ENCODE measurements at places on chromosomes 3 and 15. TPM values are rescaled to one million over a fixed set of nuclear protein-coding genes. Genes with fewer than 3 reads are reported as not detected.

GRCh38 chr15:90340345-90340744 lies 11.7 kb upstream of the ZNF774 start:
- DNase-seq: no peak

DNA sequence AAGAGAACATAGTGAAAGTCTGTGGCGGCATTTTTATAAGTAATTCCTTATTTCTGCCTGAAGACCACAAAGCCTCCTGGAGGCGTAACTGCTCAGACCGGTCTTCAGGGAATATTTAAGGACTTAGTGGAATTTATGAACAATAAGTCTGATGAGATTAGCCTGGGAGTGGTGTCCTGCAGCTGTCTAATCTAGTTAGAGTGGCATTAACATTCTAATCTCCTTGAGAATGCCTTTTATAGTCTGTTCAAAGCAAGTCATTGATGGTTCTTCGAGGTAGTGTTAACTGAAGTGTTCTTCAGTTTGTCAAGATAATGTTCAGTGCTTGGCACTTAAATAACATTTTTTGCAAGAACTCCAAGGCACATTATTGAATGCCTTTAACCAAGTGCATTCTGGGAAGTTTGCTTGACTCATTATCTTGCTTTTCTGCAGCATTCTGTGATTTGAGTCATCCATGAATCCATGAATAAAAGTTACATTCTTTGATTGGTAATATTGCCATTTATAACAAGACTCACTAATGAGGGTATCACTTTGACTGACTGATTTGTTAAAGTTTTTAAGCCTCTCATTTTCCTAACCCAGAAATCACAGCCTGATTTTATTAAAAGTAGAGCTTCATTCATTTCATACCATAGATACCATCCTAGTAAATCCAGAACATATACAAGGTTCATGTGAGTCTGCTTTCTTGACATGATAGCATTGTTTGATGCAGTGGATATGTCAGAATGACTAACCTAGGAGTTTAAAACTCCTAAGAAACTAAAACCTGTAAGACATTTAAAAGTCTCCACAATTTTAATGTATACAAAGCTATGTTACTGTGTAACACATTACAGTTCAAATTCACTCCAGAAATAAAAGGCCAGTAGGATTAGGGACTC lies 12.5 kb downstream of the RBM5 start:
- no peak for DNase-seq

DNA sequence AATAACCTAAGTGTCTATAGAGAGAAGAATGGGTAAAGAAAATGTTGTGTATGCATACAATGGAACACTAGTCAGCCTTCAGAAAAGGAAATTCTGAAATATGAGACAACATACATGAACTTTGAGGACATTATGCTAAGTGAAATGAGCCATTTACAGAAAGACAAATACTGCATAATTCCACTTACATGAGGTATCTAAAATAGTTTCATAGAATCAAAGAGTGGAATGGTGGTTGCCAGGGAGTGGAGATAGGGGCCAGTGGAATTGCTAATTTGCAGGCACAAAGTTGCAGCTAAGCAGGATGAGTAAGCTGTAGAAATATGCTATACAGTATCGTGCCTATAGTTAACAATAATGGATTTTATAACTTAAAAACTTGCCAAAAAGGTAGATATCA lies 779.6 kb upstream of the ARPP21 start:
- DNase-seq: no peak

The CD96 gene
- total RNA-seq: 64.2 TPM

Data from activated T-helper 2 cell treated with anti-CD3 and anti-CD28 coated beads, Interferon-gamma antibody, Interleukin-2, Interleukin-4, amounts not matched to agents 10 μg/mL and 5 μg/mL and 100 μg/mL, durations not matched to agents 14 hours and 24 hours and 36 hours (primary cell).